NCI-H510A (cell line): ENCODE measurements at places on chromosomes 1 and 21.
A peak's percentile ranks its signal among the peaks of the same experiment; 100 is the strongest.

DNA sequence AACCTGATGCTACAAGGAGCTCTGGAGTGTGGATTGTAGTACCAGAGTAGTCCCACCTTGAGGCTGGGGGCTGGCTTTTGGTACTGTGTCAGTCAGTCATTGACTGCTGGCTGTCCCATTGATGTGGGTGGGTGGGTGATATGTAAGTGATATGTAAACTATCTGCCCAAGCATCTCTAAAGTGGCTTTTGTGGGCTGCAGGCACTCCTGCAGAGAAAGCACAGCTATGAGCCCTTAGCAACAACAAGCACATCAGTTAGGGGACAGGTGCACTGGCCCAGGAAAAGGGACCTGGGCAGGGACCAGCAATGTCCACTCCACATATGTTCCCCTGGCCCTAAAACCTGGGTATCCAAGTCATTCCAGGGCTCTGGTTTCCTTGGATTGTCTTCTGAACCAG, 109.9 kb downstream of the TAS1R2 start:
- no peak for DNase-seq

- DNase-seq: no peak
These were observed 12.2 kb downstream of the UBR4 start for GRCh38 chr1:19197845-19198244.

DNA sequence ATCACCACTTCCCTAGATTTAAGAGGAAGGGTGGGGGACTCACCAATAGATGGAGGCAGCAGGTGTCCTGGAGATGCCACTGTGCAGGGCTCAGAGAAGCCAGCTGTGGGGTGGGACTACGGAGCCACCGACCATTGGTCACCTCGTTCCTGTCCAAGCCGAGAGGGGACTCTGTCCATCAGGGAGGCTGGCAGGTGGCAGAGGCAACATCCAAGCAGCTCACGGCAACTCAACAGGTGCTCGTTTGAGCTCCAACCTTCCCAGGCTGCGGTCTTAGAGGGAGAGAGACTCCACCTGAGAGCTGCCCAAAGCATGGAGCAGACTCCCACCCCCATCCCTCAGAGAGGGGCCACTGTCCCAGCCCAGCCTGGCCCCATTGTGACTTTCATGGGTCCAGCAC, 71.4 kb downstream of the IGSF21 start:
- no peak for DNase-seq

GRCh38 chr1:221840511-221841243, 98.8 kb upstream of the DUSP10 start:
- no peak for DNase-seq

DNA sequence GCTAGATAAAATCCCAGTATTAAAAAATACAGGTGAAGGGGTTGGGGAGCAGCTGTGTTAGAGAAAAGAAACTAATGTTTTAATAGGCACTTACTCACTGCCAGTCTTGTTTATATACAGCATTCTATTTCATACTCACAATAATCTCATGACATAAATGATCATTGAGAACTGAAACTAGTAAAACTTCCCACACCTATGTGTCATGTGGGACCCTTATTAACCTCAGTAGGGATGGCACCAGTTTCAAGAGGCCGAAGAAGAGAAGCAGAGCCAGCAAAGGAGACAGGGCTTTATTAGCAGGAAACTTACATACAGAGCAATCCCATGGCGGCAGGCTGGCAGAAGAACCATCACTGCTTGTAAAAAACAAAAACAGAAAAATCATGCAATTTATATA, 48.8 kb upstream of the KCNH1 start:
- no peak for DNase-seq

GRCh38 chr1:16396591-16396990, 29.5 kb downstream of the SZRD1 start:
- no peak for DNase-seq

- DNase-seq: no peak
These were observed 697.6 kb upstream of the CXADR start for GRCh38 chr21:16815243-16815642.

GRCh38 chr1:238892612-238893011, 493.8 kb upstream of the CHRM3 start:
- no peak for DNase-seq

DNA sequence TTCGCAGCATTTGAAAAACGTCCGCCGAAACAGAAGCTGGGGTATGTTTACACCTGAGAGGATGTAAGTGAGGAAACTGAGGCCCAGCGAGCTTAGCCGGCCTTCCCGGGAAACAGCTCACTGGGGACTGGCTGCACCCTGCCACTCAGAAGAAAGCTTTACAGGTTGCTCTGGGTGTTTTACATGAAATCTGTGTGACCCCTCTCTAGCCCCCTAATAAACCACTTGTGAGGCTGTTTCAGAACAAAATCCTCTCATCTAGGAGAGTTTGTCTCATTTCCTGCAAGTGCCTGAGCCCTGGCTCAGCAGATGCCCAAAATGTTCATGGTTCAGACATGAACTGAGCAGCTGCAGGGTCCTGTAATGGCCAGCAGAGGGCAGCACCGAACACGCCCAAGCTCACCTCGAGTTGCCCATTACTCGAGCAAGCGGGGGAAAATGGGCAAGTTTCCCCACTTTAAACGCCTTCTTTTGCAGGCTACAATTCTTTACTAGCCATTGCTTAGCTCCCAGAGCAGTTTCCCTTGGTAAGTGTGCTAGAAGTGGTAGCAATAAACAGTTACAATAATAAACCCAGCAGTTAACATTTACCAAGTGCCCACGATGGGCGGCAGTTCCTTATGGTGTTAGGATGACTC, 76.4 kb downstream of the FHAD1 start:
- DNase-seq: peak; percentile 63

- no peak for DNase-seq
These were observed 76.5 kb upstream of the CTTNBP2NL start for GRCh38 chr1:112319371-112320040.

GRCh38 chr1:91697416-91697815, 188.5 kb downstream of the TGFBR3 start:
- DNase-seq: no peak

DNA sequence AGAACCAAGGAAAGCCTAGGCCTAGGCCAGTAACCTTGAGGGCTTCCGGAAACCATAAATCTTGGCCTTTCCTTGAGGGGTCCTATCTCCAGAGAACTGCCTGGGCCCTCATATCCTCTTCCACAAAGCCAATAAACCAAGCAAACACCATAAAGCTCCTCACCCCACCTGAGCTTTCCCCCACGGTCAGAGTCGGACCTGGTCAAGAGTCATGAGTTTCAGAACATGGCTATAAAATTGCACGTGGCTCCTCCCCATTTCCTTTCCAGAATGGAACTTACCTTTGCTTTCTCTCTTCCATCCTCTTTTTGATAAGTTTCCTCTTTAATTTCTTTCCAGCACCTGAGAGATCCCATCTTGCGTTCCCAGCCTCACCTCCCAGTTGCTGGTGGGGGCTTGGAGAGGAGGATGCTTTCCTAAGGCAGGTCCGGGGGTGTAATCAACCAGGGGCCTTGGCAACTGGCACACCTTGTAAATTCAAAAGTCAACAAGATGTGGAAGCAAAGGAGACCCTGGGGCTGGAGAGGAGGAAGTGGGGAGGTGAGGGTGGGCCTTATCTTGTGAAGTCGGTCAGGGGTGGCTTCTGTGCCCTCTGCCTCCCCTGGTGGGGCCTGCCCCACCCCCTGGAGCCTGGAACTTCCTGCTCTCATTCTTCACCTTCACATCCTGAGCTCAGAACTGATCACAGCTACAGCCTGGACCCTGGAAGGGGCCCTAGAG, 259.9 kb downstream of the FOXD2 start:
- no peak for DNase-seq

- no peak for DNase-seq
These were observed 5.8 kb downstream of the PCNT start for GRCh38 chr21:46329796-46330195.

DNA sequence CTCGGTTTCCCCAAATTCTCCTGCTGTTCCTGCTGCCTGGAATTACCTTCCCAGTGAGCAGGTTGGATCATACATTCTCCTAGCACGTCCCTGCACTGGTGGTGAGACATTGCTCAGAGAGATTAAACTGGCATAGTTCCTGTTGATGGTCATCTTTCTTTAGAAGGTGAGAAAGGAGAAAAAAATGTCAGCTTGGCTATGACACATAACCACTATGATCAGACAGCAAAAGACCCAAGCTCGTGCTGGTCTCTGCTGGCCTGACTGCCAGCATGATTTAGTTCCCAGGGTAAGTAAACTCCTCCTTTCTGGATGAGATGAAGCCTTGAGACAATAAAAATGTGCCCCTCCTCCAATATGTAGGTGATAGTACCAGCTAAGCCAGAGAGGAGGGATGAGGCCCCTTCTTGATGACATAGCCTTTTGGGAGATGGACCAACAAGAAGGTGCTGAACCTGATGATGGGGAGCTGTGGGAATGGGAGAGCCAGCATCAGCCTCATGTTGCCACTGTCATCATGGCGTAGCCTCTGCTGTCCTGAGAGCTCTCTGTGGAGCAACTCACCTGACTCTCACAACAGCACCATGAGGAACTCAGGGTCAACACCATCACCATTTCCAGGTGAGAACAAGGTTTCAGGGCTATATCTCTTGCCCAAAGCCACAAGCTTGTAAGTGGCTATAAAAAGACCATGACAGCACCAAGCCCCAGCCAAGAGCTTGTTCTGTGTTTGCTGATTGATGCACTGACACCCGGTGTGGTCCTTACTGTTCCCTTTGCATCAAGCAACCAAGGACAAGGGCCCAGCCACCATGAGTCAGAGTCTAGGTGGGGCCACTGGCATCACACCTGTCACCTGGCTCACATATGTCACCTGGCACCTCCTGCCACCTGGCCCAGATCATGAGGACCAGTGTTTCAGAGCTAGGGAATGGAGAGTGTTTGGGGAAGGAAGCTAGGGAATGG, 200.0 kb downstream of the MATN1 start:
- DNase-seq: no peak

GRCh38 chr1:107532318-107532717, 391.5 kb downstream of the NTNG1 start:
- peak; percentile 84 for DNase-seq

GRCh38 chr1:14522077-14522925, 76.2 kb upstream of the KAZN start:
- no peak for DNase-seq

- DNase-seq: peak; percentile 59
These were observed at the start of gene TRIM46 for GRCh38 chr1:155173478-155174323. TRIM46 (plus strand) TSS chr1:155173849; CDS start chr1:155173967, 118 bp downstream.

DNA sequence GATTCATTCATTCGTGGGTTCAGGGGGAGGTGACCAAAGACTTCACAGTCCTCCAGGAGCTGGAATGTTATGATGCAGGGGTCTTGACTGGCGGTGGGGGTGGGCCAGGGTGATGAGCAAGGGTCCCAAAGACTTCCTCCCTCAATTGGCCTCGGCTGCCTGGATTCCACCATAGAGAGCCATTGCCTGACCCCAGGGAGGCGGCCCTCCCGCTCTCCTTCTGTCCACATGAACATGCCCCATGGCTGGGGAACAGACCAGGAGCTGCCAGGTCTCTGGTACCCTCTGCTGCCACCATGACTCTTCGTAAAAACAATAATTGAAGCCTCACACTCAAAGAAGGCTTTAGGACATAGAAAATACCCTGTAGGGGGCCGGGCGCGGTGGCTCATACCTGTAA, 102.5 kb upstream of the CASZ1 start:
- no peak for DNase-seq

GRCh38 chr1:110615548-110616130, 9.5 kb upstream of the KCNA2 start:
- DNase-seq: peak; percentile 67

- DNase-seq: no peak
These were observed 397.1 kb upstream of the VAMP3 start for GRCh38 chr1:7373876-7374562.

GRCh38 chr21:14542638-14543037, 3.5 kb downstream of the SAMSN1 start:
- no peak for DNase-seq

- DNase-seq: no peak
These were observed 37.3 kb downstream of the CDC42 start for GRCh38 chr1:22089787-22090186.

GRCh38 chr1:35120458-35121133, 41.4 kb downstream of the ZMYM1 start:
- no peak for DNase-seq
